Mammary microvascular endothelial cell (primary cell): ENCODE measurements at places on chromosomes 7 and 10. TPM values are rescaled to one million over a fixed set of nuclear protein-coding genes. Genes with fewer than 3 reads are reported as not detected.

The TAC1 gene
- total RNA-seq, result not detected in 2 replicates

The SEMA3E gene
- 0.27 and 0.69 TPM in 2 replicates for total RNA-seq

The ANXA8L1 gene
- total RNA-seq, result not detected in 2 replicates

The SPDYE1 gene
- not detected in 2 replicates for total RNA-seq
